ENCODE measurements at places on chromosomes 4 and X.

GRCh38 chrX:15151267-15152186, 118.4 kb downstream of the ASB9 start:
- no peak for DNase-seq

GRCh38 chr4:127698789-127699200, 31.4 kb upstream of the SLC25A31 start:
- DNase-seq: no peak

- DNase-seq: no peak
These were observed 458.8 kb upstream of the LCORL start for GRCh38 chr4:18480342-18480741.

DNA sequence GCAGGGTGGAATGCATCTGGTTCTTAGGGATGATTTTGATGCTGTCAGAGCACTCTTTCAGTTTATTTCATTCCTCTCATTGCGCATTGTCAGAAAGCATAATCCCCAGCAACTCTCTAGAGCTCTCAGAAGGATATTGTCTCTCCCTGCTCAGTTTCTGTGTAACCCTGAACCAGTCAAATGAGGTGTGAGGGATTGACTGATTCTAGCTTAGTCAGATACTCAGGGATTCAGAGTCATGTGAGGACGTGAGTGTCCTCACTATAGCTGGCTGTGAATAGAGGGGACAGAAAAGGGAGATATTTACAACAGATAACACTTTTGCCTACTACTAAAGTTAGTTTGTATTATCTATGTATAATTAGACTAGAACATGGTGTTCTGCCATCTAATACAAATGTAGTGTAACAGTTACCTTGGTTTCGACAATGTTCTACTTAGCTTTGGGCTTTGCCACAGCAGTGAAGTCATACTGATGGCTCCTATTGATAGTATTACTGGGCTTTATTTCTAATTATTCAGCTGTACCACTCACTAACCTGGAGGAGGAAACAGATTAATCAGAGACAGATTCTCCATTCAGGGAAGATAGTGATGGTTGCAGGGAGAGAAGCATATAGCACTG, 19.5 kb downstream of the AP1AR start:
- no peak for DNase-seq

DNA sequence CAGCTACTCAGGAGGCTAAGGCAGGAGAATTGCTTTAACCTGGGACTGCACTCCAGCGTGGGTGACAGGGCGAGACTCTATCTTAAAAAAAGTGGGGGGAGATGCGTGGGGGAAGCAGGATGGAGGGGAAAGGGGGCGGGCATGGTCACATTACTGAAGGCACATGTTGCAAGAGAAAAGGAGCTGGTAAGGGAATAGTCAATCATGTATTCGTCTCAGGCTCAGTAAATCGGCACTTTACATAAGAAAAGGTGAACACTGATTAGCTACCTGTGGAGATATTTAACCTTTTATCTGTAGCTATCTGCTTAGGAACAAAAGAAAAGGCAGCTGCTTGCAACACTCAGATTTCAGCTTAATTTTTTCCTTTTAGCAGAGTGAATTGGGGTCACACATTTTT, 132.5 kb downstream of the PLS3 start:
- DNase-seq: no peak

- no peak for DNase-seq
These were observed 47.4 kb upstream of the APOOL start for GRCh38 chrX:84956304-84956703.

GRCh38 chr4:88718098-88718497, 20.5 kb upstream of the NAP1L5 start:
- no peak for DNase-seq

DNA sequence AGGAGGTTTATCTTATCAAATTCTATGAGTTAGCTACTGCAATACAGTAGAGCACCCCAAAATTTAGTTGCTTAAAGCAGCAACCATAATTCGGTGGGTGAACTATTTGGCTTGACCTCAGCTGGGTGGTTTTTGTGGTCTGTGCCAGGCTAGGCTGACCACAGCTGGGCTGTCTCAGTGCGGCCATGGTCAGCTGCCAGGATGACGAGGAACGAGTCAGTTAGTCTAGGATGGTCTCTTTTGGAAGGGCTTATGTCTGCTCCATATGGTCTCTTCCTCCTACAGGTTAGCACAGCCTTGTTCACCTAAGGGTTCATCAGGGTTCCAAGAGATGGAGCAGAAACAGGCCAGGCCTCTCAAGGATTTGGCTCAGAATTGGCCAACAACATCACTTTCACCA, 210.4 kb downstream of the PALLD start:
- DNase-seq: no peak

DNA sequence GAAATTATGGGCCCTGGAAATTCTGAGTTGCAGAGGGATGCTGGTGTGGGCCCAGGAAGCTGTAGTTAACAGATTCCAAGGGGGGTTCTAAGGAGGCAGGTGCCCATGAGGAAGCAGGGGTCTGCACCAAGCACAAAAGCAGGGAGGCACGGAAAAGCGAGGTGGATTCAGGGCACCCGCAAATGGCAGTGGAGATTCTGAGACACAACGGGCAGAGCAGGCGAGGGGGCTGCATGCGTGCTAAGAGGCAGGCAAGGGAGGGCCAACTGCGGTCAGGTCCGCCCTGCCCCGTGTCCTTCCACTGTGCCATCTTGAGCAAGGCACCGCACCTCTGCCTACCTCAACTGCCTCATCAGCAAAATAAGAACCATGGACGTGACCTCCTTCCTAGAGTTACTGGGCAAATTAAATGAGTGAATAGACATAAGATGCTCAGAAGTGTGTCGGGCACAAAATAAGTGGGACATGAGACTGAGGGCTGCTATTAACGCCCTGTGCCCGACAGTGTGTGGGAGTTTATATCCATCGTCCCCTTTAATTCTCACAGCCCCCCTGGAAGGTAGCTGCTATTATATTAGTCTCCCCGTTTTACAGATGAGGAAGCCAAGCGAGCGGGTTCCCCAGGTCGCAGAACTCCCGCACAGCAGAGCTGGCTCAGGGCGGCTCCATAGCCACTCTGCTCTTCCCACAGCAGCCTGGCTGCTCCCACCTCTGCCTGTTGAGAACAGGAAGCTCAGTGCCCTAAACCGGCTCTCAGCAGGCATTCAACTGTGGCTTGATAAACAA, 67.6 kb downstream of the PPP2R2C start:
- no peak for DNase-seq

GRCh38 chr4:106051514-106051913, 156.2 kb downstream of the NPNT start:
- no peak for DNase-seq

DNA sequence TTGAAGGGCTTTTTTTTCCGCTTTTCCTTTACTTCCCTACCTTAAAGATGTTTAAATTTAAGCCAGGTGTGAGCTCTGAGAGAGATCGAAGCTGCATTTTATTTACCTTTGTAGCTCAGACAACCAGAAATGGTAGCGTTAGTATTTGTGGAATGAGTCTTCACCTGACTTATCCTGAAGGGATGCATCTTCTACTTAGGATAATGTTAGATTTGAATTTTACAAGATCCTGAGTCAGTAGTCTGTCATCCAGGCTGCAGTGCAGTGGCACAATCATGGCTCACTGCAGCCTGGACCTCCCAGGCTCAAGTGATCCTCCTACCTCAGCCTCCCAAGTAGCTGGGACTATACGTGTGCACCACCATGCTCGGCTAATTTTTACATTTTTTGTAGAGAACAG, 26.2 kb downstream of the TMSB4X start:
- DNase-seq: no peak

DNA sequence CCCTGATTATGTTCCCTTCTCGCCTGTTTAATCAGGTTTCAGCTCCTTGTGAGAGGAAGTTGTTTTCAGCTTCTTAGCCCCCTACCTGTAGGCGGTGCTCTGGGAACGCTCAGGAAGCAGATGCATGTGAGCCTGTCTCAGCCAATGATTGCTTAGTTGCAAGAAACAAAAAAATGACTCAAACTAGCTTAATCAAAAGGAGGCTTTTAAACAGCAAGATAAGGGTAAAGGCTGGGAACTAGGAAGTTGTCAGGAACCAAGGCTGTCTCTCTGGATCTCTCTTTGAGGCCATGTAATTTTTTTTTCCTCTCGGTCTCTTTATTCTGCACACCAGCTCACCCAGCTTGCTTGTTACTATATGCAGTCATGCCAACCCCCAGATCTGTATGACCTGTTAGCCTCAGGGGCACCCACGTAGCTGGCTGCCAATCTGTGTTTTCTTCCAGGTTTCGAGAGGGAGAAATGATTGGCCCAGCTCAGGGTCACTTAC, 109.1 kb downstream of the PTTG2 start:
- DNase-seq: peak; percentile 53

- no peak for DNase-seq
These were observed 16.6 kb downstream of the GPKOW start for GRCh38 chrX:49106930-49107329.

GRCh38 chr4:66972087-66972486, 573.2 kb downstream of the CENPC start:
- no peak for DNase-seq

GRCh38 chrX:4572691-4573090, 859.2 kb upstream of the PRKX start:
- no peak for DNase-seq

DNA sequence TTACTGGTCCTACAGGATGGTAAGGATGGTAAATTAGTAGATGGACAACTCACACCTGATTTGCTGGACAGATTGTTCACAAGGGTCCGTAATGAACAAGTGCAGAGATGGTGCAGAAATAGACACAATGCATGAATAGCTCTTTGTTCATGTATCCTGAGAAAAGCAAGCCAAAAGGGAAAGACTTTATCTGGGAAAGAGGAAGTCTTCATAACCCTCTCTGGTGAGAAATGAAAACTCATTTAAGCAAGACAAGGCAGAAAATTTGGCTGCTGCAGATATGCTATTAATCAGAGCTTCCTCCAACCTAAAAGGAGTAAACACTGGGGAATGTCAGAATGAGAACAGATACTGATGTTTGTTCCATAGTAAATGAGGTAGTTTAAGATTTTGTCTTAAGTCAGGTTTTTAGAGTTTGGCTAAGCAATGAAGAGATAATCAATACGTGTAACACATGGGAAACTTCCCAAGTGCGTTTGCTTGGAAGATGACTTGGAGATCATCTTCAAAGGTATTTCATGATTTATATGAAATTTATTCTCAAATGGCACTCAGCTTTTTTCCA, 152.4 kb upstream of the BMPR1B start:
- no peak for DNase-seq

DNA sequence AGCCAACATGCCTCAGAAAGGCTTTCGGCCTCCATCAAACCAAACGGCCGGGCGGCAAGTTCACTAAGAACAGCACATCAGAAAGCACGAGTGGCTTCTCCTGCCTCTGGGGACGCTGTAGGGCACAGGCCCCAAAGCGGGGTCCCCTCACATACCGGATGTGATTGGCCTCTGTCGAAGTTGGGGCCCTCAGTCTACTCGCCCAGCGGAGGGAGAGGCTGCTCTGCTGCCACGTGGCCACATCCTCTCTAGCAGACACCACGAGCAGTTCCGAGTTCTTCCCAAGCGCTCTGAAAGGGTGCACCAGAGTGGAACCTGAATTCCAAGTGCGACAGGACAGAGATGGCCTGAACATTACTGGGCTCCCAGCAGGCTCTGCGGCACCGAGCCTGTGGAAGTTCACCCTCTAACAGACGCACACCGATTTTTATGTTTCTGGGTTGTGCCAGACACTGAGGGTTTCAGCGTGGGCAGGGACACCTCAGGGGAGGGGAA, 21.1 kb downstream of the NOP14 start:
- DNase-seq: no peak

DNA sequence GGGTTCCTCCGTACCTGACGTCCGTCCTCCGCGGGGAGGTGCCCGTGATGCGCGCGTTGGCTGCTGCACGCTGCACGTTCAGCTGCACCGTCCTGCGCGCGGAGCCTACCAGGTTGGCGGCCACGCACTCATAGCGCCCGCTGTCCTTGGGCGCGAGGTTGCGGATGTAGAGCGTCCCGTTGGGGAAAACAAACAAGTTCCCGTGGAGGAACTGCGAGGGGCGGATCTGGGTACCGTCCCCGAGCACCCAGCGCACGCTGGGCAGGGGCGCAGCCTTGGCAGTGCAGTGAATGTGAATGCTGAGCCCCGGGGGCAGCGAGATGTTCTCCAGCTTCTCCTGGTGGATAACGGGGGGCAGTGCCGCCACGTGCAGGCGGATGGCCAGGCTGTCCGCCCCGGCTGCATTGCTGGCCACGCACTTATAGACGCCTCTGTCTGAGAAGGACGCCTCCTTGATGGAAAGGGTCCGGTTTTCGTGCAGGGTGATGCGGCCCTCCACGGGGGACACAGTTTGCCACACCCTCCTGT, 29.2 kb downstream of the MXRA5 start:
- DNase-seq: no peak

DNA sequence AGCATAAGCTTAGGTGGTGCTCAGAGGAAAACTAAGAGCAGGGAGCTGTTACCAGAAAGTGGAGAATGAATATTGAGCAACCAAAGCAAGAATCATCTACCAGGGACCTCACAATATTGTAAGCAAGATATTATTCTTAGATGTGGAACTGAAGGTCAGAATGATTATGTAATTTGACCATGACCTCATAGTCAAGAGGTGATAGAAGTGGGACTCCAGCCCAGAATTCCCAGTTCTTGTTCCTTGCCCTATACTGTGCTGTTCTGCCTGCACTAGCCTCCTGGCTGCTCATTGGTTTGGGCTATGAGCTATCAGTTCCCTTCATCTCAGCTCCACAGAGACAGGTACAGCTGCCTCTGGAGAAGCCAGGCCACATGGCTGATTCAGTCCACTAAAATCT, 229.4 kb downstream of the LDB2 start:
- DNase-seq: no peak

DNA sequence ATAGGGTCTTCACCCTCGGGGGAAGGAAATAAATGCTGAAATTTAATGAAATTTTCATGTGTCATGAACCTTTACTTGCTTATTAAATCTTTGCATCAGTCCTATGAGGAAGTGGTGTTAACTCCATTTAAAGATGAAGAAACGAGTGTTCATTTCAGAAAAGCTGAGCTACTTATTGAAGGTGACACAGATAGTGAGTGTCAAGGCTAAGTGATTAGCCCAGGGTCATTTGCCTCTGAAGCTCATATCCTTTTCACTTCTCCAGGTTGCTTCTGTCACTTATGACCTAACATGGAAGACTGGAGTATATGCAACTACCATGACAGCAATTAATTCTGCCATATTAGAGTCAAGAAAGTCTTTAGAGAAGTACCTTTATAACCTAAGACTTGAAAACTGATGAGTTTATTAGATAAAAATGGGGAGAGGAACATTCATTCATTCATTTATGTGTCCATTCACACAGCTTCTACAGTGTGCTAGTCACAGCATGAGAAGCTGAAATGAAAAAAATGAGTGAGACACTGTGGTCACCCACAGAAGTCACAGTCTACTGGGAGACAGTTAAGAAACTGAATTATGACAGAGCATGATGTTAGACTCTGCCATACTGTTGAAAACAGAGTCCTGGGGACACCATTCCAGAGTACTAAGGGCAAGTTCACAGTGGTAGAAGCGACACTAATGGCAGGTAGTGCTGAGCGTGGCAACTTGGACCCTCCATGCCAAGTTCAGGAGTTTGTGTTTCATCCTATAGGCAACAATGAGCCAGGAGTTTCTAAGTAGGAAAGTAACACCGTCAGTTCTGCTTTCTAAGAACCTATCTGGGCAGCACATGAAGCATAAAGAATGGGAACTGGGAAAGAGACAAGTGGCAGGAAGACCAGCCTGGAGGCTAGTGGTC, 21.3 kb downstream of the ALPK1 start:
- DNase-seq: no peak

GRCh38 chrX:49075347-49075746, 1.5 kb upstream of the PRAF2 start:
- no peak for DNase-seq

Data from keratinocyte (primary cell).